Activated CD4-positive, alpha-beta T cell treated with anti-CD3 and anti-CD28 coated beads, Interleukin-10, Interleukin-2, amounts not matched to agents 100 ng/mL and 50 ng/mL, durations not matched to agents 16 hours and 8 hours (primary cell): ENCODE measurements at places on chromosomes 3 and 15.

GRCh38 chr3:39750712-39751111, 58.7 kb upstream of the MYRIP start:
- DNase-seq = no peak

- DNase-seq = no peak
These were observed 271.7 kb upstream of the ATP10A start for GRCh38 chr15:26134812-26135211.

- no peak for DNase-seq
These were observed 67.0 kb downstream of the NOX5 start for GRCh38 chr15:69081310-69082004.

GRCh38 chr15:49831206-49831965, 210.5 kb downstream of the DTWD1 start:
- no peak for DNase-seq

DNA sequence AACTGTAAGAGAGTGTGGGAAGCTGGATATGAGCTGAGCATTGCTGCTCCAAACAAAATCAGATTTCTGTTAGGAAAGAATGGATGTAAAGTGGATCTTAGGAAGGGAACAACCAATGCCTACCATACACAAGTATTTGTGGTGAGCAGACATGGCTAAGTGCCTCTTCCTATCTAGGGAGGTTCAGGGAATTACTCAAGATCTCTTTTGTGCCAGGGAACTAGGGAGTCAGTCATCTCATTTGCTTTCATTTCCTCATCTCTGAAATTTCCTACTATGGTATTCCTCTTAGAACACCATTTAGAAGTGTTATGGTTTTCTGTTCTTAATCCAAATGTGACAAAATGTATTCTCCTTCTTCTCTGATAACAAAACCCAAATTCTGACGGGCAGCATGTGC, 396.5 kb downstream of the FHIT start:
- no peak for DNase-seq

DNA sequence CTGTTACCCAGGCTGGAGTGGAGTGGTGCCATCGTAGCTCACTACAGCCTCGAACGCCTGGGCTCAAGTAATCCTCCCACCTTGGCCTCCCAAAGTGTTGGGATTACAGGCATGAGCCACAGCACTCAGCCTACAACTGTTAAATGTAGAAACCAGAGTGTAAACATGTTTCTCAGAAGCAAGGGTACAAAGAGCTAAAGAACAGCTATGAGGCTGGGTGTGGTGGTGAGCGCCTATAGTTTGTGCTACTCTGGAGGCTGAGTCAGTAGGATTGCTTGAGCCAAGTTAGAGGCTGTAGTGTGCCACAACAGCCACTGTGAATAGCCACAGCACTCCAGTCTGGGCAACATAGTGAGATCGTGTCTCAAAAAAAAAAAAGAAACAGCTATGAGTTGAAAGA, 4.8 kb upstream of the MINDY2 start:
- no peak for DNase-seq

- no peak for DNase-seq
These were observed 103.2 kb upstream of the PPP2R3A start for GRCh38 chr3:135862361-135862760.

GRCh38 chr15:62485170-62485720, 320.2 kb upstream of the C2CD4B start:
- DNase-seq = no peak

DNA sequence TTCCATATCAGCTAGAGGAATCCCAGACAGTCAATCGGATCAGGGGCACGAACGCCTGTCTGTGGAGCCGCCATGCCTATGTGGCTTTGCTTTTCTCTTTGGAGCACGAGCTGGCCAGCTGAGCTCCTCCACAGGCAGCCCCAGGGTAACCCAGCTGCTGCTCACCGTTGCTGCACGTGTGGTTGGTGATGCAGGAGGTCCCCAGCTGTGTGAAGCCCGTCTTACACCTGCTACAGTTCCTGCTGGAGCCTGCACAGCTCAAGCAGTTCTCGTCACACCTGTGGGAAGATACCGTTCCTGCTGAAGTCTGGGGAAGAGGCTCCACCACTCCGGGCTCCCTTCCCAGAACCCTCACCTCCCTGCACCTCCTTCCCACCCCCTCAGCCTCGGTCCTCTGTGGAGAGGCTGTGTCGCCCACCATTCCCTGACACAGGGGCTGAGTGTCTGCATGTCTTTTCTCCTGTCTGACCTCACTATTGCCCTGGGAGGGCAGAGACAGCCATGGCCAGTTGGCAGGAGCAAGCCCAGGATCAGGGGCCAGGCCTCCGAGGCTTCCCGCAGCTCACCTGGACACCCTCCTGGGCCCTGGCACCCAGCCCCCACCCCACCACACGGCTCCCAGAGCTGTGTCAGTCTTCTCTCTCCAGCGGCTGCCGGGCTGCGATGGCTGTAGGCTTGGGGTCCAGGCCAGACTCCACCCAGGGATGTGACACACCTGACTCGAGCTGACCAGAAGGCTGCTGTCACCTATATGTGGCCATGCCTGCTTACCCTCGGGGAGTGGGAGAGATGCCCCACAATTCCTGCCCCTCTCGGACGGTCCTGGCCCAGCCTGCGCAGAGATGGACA, 12.2 kb upstream of the SNRPA1 start:
- DNase-seq = no peak

GRCh38 chr15:40136470-40137302, 24.2 kb upstream of the BUB1B start:
- DNase-seq = no peak

GRCh38 chr15:100372739-100373119, 31.0 kb upstream of the ADAMTS17 start:
- no peak for DNase-seq
